ENCODE measurements at places on chromosomes 7 and 10. TPM values are rescaled to one million over a fixed set of nuclear protein-coding genes. Genes with fewer than 3 reads are reported as not detected.
A peak's percentile ranks its signal among the peaks of the same experiment; 100 is the strongest.

GRB10 gene
- total RNA-seq: 98.5 TPM

ELMO1 gene
- total RNA-seq: 46.7 TPM

MYOZ1 gene
- not detected for total RNA-seq

TRPV5 gene
- not detected for total RNA-seq

DDX50 gene
- 30.6 TPM for total RNA-seq

INPP5F gene
- 9.4 TPM for total RNA-seq

HOXA4 gene
- 0.51 TPM for total RNA-seq

GRCh38 chr7:47693216-47693615 lies 111.3 kb upstream of the TNS3 start:
- DNase-seq: no peak

- no peak for DNase-seq
Measured at GRCh38 chr7:69722843-69723242, 124.6 kb downstream of the AUTS2 start.

GRCh38 chr10:83824099-83824498 lies 315.2 kb upstream of the GHITM start:
- DNase-seq: no peak

DNA sequence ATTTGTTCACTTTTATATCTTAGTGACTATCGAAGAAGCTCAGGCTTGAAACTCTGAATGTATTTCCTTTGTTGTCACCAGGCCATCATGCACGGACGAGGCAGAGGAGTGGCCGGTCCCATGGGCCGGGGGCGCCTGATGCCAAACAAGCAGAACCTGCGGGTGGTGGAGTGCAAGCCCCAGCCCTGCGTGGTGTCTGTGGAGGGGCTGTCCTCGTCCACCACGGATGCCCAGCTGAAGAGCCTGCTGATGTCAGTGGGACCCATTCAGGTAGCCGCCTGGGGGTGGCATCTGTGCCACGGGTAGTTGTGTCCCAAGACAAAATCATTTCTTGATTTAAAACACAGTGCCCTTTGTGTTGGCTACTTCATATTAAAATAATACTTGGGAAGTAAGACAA lies 45.9 kb downstream of the SHH start:
- DNase-seq: no peak

GRCh38 chr7:128209229-128210035 lies 31.6 kb upstream of the LEP start:
- peak; percentile 74 for DNase-seq

DNA sequence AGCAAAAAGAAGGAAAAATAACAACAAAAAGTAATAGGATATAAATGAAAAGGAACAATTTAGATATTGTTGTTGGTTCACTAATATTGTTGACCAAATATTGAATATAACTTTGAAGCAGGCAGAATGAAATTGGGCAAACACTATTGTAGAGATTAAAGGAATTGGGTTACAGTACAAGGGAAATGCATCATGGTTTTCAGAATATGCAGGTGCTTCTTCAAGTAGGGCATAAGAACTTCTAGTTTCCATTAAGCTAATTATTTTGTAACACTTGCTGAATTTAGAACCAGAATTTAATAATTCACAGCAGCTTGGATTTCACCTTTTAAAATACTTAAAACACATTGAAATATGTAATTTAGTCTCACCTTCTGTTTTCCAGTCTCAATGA lies 36.5 kb downstream of the RPA3 start:
- DNase-seq: no peak

GRCh38 chr7:75950111-75950681 lies 35.2 kb downstream of the POR start:
- DNase-seq: no peak

- no peak for DNase-seq
Measured at GRCh38 chr7:1716263-1717094, 46.4 kb downstream of the ELFN1 start.

GRCh38 chr10:10256860-10257259 lies 760.8 kb upstream of the CELF2 start:
- no peak for DNase-seq

All from dermis microvascular lymphatic vessel endothelial cell (primary cell).